Astrocyte of the spinal cord (primary cell): ENCODE measurements at places on chromosomes 3 and 15.

- peak; percentile 22 for DNase-seq
These were observed 84.7 kb downstream of the PPP2R3A start for GRCh38 chr3:136050250-136050649.

- DNase-seq: no peak
These were observed 16.1 kb upstream of the RTP3 start for GRCh38 chr3:46481636-46482035.

DNA sequence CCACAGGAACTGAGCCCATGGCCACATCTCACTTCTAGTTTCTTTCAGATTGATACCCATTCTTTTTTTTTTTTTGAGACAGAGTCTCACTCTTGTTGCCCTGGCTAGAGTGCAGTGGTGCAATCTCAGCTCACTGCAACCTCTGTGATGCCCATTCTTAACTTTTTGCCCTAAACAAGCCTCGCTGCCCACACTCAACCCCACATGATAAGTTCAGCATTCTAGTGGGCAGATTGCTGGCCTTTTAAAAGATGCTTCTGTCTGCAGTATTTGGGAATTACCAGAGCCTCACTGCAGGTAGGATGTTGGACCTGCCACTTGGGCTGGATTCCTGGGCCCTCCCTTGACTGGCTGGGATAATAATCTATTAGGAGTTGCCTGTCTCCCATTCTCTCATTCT lies 51.0 kb downstream of the TRANK1 start:
- DNase-seq: no peak

GRCh38 chr3:162217647-162218046 lies 721.0 kb downstream of the OTOL1 start:
- peak; percentile 23 for DNase-seq

GRCh38 chr3:38205472-38205805 lies 40.1 kb downstream of the OXSR1 start:
- DNase-seq: no peak

DNA sequence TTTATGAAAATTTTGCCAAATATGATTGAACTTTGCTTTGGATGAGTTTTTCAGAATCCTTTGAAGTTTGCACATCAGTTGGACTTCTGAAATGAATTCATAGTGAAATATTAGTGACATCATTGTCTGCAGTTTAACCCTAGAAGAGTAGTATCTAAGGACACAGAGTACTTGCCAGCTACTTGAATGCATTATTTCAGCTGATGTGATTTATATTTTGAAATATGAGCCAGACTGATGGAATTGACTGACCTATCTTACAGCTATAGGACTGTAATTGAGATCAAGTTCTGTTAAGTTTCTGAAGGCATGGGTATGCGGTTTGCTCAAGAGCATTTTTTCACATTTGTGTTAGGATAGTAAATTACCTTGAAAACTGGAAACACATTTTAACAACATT lies 51.2 kb downstream of the LYSMD4 start:
- no peak for DNase-seq

DNA sequence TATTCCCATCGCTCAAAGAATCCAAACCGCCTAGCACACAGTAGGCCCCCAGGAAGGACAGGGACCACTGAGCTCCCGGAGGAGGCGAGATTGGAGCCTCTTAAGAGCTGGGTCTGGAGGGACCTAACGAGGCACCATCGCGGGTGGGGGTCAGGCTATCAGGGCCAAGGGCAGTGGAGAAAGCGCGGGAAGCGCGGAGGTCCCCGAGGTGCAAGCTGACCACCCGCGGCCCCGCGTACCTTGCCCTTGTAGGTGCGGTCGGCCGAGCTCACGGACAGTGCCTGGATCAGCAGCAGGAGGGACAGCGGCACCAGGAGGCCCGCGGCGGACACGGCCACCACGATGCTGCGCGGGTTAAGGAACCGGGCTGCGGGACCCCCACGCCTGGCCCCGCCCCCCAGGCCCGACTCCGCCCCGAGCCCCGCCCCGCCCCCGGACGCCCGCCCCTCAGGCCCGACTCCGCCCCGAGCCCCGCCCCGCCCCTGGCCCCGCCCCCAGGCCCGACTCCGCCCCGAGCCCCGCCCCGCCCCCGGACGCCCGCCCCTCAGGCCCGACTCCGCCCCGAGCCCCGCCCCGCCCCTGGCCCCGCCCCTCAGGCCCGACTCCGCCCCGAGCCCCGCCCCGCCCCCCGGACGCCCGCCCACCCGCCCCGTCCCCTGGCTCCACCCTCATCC lies 3.9 kb downstream of the ZDHHC19 start:
- DNase-seq: no peak

DNA sequence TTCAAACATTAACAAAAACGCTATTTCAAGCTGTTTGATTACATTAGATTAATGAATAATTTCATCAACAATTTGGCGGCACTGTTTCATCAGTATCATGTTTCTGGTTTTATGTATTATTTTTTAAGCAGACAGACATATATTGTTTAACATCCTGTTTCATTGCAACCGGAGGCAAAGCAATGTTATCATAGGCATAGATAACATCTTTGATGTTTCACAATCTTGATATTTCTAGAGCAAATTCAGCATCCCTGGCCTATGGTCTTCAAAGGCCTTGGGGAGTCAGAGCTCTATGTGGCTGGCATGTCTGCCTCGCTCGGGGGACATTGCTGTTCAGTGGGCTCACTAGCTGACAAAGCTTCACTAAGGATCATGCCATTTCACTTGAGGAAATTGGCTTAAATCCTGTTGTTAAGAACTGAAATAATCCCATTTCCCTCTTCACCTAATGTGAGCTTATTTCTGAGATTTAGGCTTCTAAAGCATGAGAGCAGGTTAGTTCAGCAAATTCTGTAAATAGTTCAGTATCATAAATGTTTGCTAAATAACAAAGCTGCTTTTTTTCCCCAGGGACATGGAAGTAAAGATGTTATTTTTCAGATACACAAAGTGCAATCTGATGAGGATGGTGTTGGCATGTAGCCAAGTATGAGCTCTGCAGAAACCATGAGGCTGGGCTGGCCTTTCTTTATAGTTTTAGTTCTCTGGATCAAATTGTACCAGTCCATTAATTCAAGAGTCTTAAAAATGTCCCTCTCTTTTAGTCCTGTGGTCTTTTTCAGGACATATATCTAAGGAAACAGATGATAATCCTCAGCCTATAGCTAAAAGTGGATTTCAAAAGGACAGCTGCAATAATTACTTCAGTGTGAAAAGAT lies 941.4 kb downstream of the PLOD2 start:
- no peak for DNase-seq

GRCh38 chr3:60463685-60464084 lies 787.6 kb downstream of the FHIT start:
- no peak for DNase-seq

DNA sequence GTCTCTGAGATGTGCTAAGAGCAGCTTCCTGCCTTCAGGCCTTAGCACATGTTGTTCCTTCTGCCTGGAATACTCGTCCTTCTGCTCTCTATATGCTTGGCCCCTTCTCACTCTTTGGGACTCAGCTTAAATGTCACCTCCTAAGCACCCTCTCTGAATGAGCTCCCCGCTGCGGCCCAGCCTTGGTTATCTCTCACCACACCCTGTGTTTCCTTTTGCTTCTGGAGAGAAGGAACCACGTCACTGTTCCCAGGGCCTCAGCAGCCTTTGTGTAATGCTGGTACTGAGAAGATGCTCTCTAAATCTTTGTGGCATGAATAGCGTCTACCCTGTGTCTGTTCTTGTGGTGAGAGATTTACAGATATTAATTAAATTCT lies 2.2 kb downstream of the FAH start:
- no peak for DNase-seq

DNA sequence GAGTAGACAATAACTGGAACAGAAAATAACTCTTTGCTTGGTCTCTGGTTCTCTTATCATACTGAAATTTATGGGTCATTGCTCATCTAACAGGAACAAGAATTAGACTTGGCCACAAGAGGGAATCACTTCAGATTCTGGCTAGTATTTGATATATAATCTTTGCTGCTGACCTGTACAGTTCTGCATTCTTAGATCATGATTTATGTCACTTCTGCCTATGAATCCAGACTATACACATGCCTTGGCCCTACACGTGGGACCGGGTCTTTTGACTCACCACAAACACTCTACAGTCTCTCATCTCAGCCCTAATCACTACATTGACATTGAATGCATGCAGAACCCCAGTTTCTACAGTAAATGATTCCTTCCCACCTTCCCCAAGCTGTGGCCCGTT lies 162.5 kb upstream of the SOX2 start:
- no peak for DNase-seq

DNA sequence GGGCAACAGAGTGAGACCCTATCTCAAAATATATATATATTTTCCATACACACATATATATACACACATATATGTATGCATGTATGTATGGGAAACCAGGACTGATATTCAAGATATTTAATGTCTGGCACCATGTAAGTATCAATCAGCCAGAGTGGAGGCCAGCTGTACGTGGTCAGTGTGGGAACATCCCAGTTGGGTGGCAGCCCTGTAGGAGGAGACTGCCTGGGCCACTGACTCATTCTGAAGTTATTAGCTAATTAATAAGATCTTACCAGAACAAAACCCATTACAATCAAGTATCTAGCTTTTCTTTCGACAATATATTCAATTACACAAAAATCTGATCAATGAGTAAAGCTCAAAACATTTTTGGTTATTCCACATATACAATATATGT lies 85.1 kb upstream of the OCA2 start:
- DNase-seq: peak; percentile 19
